Stimulated activated CD4-positive, alpha-beta T cell treated with anti-CD3 and anti-CD28 coated beads, Interleukin-1b, Interleukin-23, amount 100 ng/mL, for 1 hour (primary cell): ENCODE measurements at places on chromosomes 2 and 18.

- no peak for DNase-seq
These were observed 488.7 kb upstream of the ID2 start for GRCh38 chr2:8193146-8193545.

DNA sequence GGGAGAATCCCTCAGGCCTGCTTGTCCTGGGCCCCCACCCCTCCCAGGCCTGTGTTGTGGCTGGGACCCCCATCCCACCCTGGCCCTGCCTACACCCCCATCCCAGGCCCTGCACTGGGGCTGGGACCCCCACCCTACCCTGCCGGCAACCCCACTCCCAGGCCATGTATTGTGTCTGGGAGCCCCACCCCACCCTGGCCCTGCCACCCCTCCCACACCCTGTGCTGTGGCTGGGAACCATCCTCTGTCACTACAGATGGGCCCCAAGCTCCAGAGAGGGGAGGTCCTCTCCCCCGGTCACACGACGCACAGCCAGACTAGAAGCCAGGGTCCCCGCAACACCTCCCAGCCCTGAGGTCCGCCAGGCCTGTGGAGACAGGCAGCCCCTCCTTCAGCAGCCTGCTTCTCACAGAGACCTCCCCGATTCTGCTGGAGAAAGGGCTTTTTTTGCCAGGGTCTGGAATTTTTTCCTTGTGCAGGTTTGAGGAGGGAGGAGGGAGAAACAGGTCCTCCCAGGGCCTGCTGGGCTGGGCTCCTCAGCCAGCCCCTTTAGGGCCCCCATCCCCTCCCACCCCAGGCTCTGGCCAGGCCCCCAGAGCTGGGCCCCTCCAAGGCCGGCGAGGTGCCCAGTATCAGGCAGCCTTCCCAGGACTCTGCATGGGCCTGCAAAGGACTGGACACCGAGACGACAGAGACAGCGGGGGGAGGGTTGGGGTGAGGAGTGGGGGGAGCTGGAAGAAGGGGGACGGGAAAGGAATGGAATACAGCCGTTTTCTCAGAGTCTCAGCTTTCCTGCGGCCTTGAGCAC is 28.0 kb downstream of the KIF1A start:
- DNase-seq = no peak

DNA sequence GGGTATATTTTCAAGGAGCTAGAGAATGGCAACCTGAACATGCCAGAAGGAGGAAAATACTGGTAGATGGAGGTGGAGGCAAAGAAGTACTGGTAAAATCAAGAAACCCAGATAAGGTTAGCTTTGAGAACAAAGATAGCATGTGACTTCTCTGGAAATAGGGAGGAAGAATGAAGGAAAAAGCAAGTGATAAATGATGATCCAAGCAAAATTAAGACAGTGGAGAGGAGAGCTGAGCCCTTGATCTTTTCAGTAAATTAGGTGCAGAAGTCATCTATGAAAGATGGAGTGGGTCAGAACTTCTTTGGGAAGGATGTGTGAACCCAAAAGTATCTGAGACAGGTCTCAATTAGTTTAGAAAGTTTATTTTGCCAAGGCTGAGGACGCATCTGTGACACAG is 25.7 kb upstream of the AFTPH start:
- DNase-seq = no peak

GRCh38 chr2:61426267-61426897 is 44.5 kb downstream of the USP34 start:
- peak; percentile 41 for DNase-seq

- no peak for DNase-seq
These were observed 1.6 kb downstream of the OSR1 start for GRCh38 chr2:19356545-19357401.

DNA sequence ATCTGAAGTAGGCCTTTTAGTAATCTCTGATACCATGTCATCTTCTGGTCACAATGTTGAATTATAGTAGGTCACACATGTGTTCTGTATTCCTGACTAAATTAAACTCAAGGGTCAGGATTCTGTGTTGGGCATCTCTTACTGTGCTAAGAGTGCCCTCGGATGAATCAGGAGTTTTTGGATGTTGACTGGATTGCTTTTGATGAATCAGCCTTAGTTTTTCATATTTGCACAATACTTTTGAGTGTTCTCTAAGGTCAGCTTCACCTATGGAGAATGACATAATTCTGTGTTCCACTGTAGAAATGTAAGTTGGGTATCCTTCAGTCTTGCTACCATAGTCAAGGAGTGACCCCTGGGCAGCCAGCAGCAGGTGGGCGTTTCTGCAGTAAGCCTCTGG is 190.1 kb downstream of the PTPRM start:
- DNase-seq = no peak

DNA sequence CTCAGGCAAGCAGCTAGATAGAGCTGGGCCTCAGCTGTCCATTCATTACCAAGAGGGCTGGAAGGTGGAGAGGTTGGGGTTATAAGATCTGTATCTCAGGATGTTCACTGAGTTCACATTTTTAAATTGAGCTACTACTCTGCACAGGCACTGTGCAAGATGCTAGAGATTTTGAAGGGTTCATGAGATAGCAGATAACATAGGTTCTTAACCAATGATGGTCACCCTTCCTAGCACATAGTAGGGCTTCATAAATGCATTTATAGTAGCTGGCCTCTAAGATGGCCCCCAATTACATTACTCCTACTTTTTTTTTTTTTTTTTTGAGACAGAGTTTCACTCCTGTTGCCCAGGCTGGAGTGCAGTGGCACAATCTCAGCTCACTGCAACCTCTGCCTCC is 79.7 kb downstream of the DDX1 start:
- DNase-seq = no peak

DNA sequence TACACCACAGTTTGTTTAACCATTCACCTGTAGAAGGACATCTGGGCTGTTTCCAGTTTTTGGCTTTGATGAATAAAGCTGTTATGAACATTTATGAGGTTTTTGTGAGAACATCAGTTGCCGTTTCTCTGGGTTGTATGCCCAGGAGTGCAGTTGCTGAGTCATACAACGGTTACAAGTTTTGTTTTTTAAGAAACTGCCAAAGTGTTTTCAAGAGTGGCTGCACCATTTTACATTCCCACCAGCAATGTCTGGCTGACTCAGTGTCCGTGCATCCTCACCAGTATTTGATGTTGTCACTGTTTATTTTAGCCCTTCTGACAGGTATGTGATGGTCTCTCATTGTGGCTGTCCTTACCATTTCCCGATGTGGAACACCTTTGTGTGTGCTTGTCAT is 48.0 kb upstream of the GPR17 start:
- no peak for DNase-seq

- DNase-seq = no peak
These were observed 81.1 kb upstream of the CAVIN2 start for GRCh38 chr2:191927991-191928390.

DNA sequence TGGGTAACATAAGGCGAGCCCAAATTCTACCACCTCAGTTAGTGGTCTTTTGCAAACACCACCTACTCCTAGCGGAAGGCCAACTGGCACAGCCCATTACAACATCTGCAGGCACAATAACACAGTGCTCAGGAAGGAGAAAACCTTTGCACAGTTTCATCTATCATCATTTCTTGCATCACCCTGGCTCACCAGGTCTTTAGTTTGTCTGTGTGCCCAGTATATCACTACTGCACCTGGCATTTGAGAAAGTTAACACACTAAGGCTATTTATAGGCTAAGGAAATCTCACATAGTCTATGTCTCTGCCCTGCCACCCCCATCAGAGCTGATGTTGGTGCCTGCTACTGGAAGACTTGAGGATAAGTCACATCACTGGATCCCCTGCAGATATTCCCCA is 484.0 kb downstream of the SATB2 start:
- no peak for DNase-seq

DNA sequence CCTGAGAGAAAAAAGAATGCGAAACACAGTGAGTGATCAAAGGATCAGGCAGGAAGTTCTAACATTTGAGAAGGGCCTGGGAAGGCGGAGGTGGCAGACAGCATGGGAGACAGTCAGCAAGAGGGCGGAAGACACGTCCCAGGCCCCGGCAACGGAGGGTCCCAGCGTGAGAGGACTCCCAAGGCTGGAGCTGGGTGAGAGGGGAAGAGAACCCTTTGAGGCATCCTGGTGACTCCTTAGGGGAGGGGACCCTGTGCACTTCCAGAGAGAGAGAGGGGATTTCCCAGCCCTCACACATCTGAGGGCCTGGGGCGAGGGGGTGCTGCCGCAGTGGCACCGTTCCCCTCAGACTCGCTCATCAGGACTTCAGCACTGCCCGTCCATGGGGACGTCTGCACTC is 133.4 kb downstream of the RTP5 start:
- no peak for DNase-seq

DNA sequence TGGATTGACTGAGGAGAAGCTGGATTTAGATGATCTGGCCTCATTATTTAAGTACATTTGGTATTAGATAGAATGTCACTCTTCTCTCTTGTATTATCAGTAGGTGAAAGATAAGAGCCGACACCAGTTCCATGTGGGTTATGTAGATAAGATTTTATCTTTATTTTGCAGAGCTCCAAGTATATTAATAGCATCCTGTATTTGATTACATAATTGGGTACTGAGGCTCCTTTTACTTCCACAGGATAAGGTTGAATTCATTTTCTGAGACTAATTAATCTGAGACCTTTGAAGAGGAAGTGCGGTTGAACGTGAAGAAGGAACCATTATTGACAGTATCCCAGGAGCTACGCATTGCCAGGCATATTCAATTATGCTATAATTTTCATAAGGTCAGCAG is 32.8 kb upstream of the CD226 start:
- no peak for DNase-seq
